Umbilical cord (tissue), 2 donors: ENCODE measurements at places on chromosomes 2 and 18.

GRCh38 chr18:76573325-76574025 lies 78.4 kb upstream of the ZNF516 start:
- DNase-seq, result no peak

DNA sequence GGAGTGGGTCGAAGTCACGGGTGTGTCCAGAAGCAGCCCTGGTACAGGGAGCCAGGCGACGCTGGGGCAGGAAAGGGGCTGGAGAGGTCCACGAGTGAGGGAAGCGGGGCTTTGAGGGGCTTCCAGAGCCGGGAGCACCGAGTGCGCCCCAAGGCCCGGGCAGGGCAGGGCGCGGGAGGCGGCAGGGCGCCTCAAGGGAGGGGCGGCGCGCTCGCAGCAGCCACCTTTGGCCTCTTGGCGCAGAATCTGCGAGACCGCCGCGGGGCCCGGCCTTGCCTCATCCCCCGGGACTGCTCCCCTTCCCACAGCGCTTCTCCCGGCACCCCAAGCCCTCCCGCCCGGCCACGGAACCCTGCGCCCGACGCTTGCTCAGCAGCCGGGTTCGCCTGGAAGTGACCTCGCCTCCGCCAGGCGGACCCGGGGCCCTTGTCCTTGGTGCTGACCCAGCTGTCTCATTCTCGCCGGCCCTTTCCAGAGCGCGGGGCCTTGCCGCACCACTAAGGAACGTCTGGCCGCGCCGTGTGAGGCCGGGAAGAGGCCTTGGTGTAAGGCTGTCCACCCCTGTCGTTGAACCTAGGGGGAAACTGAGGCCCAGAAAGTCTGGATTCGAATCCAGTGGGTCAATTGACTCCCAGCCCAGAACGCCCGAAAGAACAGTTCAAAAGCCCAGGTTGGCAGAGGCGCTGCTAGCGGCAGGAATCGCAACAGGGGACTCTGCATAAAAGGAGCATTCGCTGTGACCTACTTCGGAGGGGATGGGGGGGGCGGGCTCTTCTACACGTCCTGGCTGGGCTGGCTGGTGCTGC lies 584 bp upstream of the DNER start:
- DNase-seq, result peak; percentile 40

DNA sequence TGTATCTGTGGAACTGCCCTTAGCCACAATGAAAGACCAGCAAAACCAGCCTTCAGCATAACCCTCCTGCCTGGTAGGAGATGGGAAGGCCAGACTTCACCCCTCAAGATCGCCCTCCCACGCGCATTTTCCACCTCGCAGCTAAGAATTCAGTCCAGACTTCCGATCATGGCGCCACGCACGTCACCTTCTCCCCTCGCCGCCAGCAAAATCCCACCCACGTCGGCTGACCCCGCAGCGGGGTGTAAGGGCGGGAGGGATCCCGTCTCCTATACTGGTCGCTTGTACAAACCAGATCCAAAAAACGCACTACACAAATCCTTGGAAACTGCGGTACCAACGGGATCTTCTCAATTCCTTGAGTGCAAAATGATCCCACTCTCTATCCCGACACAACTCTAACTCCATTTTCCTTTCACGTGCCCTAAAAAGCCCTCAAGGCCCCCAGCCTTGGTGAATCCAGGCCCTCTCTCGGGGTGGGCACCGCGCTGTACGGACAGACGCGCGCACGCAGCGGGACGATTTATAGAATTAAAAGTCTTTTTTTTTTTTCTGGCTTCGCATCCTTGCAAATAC lies 1.0 kb upstream of the BMPR2 start:
- DNase-seq, result peak; percentile 80

- peak; percentile 26 for DNase-seq
These were observed 113.7 kb downstream of the RIT2 start for GRCh38 chr18:43001821-43002220.

- DNase-seq, result no peak
These were observed 30.7 kb downstream of the METTL8 start for GRCh38 chr2:171402906-171403580.

DNA sequence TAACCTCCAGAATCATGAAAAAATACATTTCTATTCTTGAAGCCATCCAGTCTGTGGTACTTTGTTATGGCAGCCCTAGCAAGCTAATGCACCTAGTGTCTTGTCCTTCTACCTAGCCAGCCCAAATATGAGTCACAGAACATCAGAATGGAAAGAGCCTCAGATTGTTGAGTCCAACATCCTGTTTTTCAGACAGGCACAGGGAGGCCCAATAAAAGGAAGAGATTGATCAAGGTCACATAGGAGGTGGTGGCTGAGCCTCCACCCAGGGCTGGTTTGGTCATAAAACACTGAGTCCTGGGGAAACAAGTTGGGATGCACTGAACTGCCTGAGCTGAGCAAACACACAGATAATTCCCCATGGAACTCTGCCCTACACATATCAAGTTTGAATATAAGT lies 195.5 kb downstream of the TTC32 start:
- DNase-seq, result no peak

DNA sequence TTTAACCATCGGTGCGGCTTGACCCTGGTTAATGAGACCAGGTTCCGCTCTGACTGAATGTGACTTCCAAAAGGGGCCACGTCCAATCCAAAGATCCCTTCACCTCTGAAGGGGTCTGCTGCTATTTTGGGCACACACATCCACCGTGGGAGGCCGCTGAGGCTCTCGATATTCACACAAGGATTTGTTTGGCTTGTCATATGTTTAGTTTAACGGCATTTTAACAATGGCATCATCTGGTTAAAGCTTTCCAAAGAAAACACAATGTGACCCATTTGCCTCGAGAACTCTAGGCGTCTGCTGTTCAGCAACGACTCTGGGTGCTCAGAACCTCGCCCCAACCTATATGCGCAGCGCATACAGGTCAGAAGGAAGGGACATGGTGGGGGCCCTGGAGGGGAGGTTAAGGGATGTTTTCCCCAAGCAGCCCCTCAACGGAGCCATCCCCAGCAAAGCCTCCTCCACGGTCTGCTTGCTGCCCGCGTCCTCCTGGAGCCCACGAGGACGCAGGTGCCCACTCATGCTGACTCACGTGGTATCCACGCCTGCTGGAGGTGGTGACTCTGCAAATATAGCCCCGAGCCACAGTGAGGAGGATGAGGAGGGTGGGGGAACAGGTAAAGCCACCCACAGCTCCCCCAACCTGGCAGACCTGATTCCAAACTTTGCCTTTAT lies 260.3 kb downstream of the HDAC4 start:
- no peak for DNase-seq

DNA sequence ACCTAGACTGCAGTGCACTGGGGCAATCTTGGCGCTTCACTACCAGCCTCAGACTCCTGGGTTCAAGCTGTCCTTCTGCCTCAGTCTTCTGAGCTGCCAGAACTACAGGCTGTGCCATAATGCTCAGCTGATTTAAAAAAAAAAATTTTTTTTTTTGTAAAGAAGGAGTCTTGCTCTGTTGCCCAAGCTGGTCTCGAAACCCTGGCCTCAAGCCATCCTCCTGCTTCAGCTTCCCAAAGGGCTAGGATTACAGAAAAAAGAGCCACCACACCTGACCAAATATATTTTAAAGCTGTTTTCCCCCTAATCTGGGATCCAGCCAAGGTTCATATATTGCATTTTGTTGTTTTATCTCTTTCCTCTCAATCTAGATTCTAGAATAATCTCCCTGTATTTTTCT lies 82.2 kb downstream of the RAB31 start:
- no peak for DNase-seq

DNA sequence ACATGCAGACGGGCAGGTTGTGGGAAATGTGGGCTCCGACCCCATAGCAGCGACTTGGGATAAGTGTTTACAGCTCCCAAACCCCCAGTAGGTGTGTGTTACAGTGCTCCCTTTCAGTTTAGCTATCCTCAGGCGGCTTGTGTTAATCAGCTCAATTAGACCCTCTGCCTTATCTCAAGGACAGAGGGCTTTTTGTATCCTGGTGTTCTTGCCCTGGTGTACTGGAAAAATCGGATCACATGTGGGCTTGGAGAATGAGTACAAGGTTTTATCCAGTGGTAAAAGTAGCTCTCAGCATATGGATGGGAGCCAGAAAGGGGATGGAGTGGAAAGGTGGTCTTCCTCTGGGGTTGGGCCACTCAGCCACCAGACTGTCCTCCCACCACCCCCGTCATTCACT lies 264.7 kb upstream of the SYT4 start:
- no peak for DNase-seq

- no peak for DNase-seq
These were observed 96.2 kb upstream of the HAAO start for GRCh38 chr2:42888321-42889245.

DNA sequence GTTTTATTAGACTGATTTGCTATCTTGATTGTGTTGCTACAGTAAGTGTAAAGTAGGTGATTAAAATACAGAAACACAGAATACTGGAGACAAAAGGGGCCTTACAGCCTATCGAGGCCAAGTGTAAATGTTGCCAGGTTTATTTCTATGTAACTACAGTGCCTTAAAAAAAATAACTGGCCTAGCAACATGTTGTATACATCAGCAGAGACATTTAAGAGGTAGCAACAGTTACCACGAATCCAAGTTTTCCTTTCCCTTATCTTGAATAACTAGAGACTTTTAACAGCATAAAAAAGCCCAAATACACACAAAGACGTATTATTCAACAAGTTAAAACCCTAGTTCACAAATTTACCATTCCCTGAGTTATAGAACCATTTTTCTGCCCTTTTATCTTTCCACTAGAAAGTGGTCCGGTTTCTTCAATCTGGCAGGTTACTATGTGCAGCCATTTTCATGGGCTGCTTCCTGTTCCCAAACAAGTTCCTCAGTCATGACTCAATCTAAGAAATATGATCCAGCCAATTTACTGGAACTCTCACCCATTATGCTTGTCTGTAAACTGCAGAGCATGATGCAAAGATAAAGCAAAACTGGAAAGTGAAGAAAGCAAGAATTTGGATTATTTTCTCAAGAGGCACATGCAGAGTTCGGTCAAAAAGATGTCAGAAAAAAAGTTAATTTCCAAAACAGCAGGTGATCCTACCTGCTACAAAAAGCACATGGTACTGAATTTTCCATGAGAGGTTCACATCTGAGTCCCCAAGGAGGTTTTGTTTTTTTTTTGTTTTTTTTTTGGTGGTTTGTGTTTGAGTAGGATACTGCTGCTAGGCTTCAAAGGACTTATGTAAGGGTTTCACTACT lies 22.2 kb downstream of the NFE2L2 start:
- DNase-seq, result peak; percentile 97

GRCh38 chr2:1910592-1911246 lies 166.4 kb upstream of the PXDN start:
- DNase-seq, result peak; percentile 79

DNA sequence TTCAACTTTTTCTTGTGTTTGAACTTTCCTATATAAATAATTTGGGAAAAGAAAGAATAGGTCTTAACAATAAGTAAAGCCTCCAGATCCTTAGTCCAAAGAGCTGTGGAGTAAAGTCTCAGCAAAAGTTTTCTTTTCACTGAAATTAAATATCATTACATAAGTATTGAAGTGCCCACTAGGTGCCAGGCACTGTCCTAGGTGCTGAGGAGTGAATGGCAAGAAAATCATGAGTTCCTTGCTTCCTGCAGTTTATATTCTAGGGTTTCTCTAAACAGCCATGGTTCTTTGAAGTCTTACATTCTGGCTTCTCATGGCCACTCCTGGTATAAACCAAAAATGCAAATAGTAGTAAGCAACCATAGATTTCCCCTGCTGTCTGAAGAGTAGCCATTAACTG lies 59.7 kb downstream of the SPP2 start:
- DNase-seq, result no peak

- no peak for DNase-seq
These were observed 65.7 kb downstream of the ACTR2 start for GRCh38 chr2:65293376-65293775.

- DNase-seq, result no peak
These were observed 448.7 kb upstream of the HNRNPA3 start for GRCh38 chr2:176763851-176764404.

- no peak for DNase-seq
These were observed 31.8 kb upstream of the IMP4 start for GRCh38 chr2:130310881-130311280.

GRCh38 chr2:8678731-8679566 lies 2.9 kb upstream of the ID2 start:
- peak; percentile 96 for DNase-seq

DNA sequence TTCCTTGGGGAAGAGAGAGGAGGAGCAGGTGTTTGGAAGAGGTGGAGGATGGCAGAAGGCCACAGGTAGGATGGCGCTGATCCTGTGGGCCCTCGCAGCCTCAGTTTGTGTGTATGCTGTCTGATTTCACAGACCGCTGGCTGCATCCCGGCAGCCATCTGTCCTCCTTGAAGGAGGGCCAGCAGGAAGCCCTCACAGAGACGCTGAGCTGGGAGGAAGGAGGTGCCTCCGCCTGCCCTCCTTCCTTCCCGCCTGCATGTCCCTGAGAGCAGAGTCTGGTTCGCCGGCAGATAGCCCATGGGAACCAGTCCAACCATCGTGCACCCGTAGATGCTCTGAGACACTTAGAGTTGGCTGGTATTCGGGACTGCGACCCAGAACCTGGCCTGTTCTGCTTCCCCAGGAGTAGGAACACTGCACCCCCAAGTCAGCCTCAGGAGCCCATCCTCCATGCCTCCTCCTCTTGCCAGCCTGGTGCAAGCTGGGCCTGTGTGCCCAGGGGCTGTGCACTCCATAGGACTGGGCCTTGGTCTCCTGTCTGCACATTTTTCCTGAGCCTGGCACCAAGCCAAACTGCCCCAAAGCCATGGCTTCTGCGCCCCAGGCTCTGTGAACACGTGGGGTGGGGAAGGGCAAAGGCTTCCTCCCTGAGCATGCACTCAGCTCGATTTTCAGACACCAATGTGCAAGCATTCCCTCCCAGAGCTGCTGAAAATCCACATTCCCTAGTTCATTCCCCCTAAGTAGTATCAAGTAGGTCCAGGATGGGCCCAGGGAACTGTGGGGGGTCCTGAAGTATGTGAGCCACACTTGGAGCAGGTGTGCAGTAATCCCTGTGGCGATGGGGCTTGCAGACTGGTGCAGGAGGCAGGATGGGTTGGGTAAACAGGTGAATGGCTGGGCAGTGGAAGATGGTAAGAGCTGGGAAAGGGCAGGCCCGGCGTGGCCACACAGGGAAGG lies 115.6 kb downstream of the SEPTIN10 start:
- DNase-seq, result no peak

DNA sequence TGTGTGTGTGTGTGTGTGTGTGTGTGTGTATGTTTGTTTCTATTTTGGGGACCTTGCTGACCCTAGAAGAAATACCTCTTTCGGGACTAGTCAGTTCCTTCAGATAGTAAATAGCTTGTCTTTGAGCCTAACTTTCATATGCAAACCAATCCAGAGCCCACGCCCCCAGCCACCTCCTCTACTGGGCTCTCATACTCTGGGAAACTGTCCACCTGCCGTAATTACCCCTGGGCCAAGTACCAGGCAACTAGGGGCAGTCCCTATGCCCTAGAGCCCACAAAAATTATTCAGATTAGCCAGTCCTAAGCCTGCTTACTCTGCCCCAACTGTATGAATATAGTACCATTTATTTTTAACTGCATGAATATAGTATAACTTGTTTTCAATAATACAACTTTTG lies 970.4 kb downstream of the EPHA4 start:
- no peak for DNase-seq
